ENCODE measurements at places on chromosomes 11 and 22. TPM values are rescaled to one million over a fixed set of nuclear protein-coding genes. Genes with fewer than 3 reads are reported as not detected.

MMP10 gene
- 0.79 TPM for total RNA-seq

LARGE2 gene
- total RNA-seq = not detected

TRPC6 gene
- 0.16 TPM for total RNA-seq

MIOX gene
- total RNA-seq = not detected

APOL1 gene
- 57.1 TPM for total RNA-seq

OR4C45 gene
- not detected for total RNA-seq

WBP2NL gene
- 0.77 TPM for total RNA-seq

PDE2A gene
- not detected for total RNA-seq

NEFH gene
- 0.32 TPM for total RNA-seq

OR4A16 gene
- total RNA-seq = not detected

ARHGAP42 gene
- 3.9 TPM for total RNA-seq

GALNT18 gene
- total RNA-seq = 0.94 TPM

SAA2 gene
- total RNA-seq = not detected

CCDC34 gene
- 4.3 TPM for total RNA-seq

OR4P4 gene
- not detected for total RNA-seq

LRRC32 gene
- 9.6 TPM for total RNA-seq

MUC6 gene
- not detected for total RNA-seq
